ENCODE measurements at places on chromosomes 6 and 20. TPM values are rescaled to one million over a fixed set of nuclear protein-coding genes. Genes with fewer than 3 reads are reported as not detected.

GRCh38 chr20:723756-724155, 44.5 kb downstream of the SLC52A3 start:
- DNase-seq: no peak

The POLR1H gene
- 42.1 TPM for polyA plus RNA-seq

GRCh38 chr6:154187203-154187602, 148.2 kb downstream of the OPRM1 start:
- DNase-seq: no peak

DNA sequence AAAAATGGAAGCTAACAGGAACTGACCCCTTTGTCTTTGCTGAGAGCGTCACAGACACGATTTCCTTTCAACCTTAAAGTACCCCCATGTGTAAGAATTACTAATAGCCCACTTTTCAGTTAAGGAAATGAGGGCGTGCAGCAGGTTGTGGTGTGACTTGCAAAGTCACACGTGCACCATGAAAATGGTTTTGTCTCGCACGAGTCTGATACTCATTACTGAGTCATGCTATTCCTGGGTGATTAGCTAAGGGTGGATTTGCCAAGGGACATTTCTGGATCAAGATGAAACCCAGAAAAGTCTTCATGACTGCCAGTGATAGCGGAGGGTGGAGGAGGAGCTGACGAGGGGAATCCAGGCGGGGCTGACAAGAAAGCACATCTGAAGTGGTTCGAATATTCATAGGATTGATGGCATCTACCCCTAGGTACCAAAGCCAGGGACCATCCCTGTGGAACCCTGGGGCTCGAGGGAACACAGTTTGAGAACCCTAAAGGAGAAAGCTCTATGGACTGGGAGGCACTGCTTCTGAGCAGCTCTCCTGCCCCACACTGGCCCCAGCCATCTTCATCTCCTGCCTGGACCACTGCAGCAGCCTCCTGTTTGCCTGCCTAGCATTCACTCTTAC, 12.1 kb upstream of the NFATC2 start:
- DNase-seq: no peak

The CPNE5 gene
- 12.6 TPM for polyA plus RNA-seq

DNA sequence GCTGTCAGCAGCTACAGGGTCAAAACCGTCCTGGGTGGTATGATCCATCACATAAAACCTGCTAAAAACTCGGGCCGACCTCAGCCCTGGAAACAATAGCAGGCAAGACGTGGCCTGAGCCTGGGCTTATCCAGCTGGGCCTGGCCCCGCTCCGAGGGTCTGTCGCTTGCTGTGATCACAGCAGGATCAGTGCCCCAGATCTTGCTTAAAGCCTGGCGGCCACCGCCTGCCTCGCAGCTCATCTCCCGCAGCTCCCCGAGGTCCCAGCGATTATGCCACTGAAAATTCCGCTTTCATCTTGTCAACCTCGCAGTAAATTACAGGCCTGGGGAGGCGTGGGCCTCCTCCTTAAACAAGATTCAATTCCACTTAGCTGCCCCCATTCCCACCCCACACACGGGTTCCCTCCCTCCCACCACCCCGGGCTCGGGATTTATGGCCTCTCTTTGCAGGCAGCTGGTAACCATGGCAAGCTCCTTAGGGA, 40.1 kb downstream of the CDH22 start:
- DNase-seq: peak; percentile 63

DNA sequence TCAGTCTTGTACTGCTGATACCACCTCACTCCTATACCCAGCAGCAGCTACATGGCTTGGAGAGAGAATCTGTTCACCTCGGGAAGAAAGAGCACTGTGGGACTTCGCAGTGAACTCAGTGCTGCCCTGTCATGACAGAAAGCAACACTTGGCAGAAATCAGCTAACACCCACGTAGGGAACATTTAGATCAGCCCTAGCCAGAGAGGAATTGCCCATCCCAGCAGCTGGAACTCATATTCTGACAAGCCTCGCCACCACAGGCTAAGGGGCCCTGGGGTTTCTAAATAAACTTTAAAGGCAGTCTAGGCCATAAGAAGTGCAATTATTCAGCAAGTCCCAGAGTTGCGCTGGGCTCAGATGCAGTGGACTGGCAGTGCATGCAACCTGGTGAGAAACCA, 1266.8 kb downstream of the GRIK2 start:
- no peak for DNase-seq

GRCh38 chr6:15044146-15044882, 201.6 kb upstream of the JARID2 start:
- DNase-seq: no peak

DNA sequence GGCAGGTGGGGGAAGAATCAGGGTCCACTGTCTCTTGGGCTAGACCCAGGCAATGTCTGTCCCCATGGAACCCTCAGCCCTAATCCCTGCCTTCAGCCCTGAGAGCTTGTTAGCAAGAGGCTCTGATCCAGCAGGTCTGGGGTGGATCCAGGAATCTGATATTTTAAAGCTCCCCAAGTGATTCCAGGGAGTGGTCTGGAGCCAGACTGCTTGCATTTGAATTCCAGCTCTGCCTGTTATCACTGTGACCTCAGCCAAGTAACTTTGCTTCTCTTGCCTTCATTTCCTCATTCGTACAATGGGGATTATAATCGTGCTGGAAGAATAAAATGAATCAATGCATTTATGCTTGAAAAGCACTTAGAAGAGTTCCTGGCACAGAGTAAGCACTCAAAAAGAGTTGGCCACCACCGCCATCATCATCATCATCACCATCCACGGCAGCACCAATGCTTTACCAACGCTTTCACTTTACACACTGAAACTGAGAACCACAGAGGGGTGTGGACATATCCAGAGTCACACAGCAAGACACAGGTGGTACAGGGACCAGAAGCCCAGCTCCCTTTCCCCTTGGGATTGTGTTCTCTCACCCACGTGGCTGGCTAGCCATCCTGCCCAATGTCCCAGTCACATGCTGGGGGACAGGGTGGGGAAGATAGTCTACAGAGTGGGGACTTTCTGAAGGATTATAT, 75.7 kb upstream of the RALY start:
- no peak for DNase-seq

GRCh38 chr6:82783587-82784236, 281.9 kb downstream of the UBE3D start:
- DNase-seq: no peak

DNA sequence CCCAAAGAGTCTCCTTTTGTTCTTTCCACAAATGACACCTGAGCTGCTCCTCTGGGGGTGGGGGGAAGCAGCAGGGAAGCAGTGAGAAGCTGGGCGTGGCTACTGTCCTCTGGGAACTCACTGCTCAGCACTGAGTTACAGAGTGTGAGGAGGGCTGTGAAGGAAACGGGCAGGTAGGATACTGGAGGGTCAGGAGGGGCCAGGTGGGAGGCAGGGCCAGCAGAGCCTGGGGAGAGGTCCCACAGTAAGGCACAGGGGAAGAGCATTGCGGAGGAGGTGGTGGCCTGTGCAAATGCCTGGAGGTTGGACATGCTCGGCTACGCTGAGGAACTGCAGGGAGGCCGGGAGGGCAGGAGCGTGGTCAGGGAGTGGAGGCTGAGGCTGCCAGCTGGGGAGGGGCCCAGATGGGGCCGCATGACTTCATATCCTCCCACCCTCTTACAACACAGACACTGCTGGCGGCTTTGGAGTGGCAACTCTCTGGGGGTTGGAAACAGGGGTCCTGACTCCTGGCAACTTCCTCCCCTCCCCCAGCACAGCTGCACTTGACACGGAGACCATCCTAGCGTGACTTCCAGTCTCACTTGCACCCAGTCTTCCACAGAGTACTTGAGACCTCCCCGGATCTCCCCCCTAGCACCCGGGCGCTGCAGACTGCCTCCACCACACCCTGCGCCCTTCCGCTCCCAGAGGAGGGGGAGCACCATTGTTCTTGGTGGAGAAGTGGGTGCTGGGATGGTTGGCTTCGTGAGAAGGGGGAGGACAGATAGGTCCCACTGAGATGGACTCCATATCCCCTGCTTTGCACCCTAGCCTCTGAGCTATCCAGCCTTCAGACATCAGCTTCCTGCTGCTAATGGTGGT, 34.2 kb downstream of the RBM38 start:
- DNase-seq: no peak

The CPXM1 gene
- 200 TPM for polyA plus RNA-seq

DNA sequence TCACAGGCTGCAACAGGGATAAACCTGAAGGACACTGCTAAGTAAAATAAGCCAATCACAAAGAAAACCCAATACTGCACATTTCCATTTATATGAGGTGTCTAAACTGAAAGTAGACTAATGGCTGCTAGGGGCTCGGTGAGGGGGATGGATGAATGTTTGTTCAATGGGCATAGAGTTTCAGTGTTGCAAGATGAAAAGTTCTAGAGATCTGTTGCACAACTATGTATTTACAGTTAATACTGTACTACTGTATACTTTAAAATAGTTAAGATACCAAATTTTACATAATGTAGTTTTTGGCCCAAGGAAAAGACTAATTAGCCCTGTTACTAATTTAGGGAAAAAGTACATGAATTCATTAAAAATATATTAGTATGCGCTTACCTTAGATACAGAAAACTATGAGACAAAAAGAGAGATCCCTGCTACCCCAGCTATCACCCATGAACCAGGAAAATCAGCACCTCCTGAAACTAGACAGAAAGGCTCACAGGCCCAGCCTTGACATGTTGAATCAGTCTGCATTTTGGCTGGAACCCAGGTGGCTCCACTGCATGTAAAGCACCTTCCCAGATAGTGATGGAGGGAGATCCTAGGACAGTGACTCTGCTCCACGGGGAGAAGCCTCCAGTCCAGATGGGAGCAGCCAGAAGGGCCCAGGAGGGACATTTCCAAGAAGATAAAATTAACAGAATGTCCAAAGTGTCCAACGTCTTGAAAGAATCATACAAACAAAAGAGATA, 16.1 kb downstream of the HLA-F start:
- no peak for DNase-seq

DNA sequence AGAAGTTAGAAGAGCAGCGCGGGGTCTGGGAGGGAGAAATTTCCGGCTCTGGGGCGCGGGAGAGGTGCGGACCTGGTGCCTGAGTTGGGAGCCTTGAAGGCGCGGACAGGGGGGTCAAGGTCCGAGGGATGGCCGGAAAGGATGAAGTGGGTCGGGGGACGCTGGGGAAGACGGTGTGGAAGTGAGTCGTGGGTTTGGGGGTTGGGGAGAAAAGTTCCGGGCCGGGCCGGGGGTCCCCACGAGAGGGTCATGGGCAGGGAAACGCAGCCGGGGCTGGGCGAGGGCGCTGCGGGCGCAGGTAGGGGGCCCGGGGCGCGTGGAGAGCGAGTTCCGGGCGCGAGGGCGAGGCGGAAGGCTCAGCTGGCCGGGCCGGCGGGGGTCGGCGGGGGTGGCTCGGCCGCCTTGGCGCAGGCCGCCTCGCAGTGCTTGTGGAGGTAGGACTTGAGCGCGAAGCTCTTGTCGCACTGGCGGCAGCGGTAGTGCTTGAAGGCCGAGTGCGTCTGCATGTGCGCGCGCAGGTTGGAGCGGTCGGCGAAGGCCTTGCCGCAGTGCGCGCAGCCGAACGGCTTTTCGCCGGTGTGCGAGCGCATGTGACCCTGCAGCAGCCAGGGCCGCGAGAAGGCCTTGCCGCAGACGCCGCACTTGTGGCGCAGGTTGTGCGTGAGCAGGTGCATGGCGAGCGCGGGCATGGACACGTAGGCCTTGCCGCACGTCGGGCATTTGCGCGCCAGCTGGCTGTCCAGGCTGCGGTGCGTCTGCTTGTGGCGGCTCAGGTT, 10.5 kb upstream of the SRXN1 start:
- DNase-seq: no peak

DNA sequence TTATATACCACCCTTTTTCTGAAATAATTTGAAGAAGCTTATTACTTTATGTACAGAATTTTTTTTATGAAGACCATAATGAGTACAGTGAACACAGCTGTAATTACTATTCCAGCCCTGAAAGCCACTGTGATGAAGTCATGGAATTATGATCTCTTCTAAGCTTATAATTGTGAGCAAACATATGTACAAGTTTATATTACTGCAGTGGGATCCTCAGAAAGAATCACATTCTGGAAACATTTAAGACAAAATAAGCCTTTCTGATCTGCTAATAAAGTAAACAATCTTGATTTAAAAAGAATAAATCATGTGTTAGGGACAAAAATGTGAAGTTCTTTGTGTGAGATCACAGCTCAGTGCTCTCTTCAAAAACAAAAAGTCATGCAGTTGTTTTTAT, 560.4 kb downstream of the CD109 start:
- no peak for DNase-seq

DNA sequence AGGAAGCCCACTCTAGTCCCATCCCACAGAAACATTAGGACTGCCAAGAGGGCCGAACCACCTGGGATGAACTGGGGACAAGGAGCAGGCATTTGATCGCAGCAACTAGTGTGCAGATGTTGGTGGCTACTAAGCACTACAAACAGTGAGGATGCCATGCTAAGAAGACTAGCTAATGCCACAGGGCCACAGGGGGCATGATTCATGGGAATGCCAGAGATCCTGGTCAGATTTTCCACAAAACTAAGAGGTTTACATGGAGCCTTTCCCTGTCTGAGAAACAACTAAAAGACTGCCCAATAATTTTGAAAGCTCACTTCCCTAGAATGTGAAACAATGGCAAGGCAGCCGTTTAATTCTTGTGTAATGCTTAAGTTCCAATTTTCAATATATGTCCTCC, 375.9 kb upstream of the PTCHD4 start:
- no peak for DNase-seq

The CEBPB gene
- polyA plus RNA-seq: 4.0 TPM

The ASIP gene
- 0.34 TPM for polyA plus RNA-seq

GRCh38 chr6:140105857-140106256, 731.4 kb upstream of the CITED2 start:
- DNase-seq: peak; percentile 17

DNA sequence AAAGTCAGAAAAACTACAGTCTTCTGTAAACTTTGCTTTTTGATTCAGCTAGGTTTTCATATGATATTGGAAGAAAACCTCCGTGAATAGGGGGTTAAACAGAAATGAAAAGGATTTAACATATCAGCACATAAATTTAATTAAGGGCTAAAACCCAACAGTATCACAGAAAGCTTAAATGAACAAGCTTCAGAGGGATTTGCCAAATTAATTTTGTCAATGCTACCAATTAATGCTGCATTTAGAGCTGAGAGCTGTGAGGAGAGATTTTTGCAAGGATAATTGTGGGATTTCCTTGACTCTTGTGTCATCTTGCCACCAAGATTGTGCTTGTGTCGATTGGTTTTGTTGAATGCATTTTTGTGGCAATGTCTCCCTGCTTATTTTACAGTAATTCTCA, 379.9 kb downstream of the CD109 start:
- DNase-seq: no peak

- no peak for DNase-seq
Observed at GRCh38 chr6:14455876-14456648, 338.5 kb downstream of the CD83 start.

- DNase-seq: no peak
Observed at GRCh38 chr20:5776077-5776476, 25.9 kb downstream of the SHLD1 start.

DNA sequence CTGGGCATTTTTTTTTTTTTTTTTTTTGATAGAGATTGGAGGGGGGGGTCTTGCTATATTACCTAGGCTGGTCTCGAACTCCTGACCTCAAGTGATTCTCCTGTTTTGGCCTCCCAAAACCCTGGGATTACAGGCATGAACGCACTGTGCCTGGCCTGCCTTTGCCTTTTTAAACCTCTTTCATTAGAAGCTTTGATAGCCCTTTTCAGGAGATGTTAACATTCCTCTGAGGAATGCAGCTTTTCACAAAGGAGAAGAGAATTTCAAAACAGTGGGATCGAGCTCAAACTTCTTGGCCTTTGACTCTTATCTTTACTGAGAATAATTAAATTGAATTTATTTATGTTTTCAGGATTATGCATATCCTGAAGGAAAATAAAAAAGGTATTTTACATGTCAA, 31.3 kb downstream of the SLC26A8 start:
- no peak for DNase-seq

The SLC2A10 gene
- 18.0 TPM for polyA plus RNA-seq

The PROKR2 gene
- not detected for polyA plus RNA-seq
